Stimulated activated CD8-positive, alpha-beta memory T cell treated with anti-CD3 and anti-CD28 coated beads, Interleukin-4, amount 100 ng/mL, for 1 hour (primary cell): ENCODE measurements at places on chromosomes 4 and X.

GRCh38 chr4:787561-787981 is 38.4 kb downstream of the CPLX1 start:
- no peak for DNase-seq

- no peak for DNase-seq
Measured at GRCh38 chrX:40471965-40472648, 108.7 kb upstream of the ATP6AP2 start.

GRCh38 chrX:72604705-72605104 is 32.1 kb upstream of the HDAC8 start:
- DNase-seq: no peak

- DNase-seq: no peak
Measured at GRCh38 chr4:186915816-186916215, 192.2 kb upstream of the FAT1 start.

DNA sequence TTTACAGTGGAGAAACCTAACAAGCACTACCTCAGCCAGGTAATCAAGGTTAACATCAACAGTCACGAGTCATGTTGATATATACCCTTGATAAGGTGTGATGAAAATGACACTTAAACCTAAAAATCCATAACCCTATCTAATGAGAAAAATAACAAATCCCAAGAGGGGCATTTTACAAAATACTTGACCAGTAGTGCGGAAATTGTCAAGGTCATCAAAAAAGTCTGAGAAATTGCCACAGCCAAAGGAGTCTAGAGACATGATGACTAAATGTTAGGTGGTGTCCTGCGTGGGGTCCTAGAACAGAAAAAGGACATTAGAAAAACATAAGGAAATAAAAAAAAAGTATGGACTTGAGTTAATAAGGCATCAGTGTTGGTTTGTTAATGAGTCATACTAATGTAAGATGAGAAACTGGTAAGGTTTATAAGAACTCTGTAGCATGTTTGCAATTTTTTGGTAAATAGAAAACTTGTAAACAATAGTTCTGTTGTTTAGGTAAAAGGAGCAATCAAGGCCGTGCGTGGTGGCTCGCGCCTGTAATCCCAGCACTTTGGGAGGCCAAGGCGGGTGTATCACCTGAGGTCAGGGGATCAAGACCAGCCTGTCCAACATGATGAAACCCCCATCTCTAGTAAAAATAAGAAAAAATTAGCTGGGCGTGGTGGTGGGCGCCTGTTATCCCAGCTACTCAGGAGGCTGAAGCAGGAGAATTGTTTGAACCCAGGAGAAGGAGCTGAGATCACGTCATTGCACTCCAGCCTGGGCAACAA is 2.9 kb downstream of the RPL36A start:
- DNase-seq: no peak

DNA sequence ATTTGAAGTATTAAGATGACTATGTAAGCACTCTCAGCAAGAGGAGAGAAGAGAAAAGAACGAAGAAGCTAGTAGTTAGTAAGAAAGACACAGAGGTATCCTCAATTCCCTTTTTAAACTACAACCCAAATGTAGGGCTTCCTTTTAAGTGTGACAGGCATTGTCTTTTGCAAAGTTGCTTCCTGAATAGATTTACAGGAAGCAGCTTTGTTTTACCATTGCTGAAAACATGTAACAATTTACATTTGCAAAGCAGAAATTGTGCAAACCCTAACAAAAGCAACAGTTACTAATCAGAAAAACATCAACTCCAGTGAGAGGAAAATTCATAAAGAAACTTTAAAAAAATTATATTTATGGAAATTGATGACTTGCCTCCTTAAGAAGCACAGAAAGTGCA is 96.4 kb downstream of the FAM13A start:
- DNase-seq: no peak

DNA sequence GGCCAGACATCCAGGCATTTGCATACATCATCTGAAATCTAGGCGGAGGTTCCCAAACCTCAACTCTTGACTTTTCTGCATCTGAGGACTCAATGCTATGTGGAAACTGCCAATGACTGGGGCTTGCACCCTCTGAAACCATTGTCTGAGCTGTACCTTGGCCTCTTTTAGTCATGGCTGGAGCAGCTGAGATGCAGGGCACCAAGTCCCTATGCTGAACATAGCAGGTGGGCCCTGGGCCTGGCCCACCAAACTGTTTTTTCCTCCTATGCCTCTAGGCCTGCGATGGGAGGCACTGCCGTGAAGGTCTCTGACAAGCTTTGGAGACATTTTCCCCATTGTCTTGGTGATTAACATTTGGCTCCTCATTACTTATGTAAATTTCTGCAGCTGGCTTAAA is 22.7 kb downstream of the PBDC1 start:
- no peak for DNase-seq

DNA sequence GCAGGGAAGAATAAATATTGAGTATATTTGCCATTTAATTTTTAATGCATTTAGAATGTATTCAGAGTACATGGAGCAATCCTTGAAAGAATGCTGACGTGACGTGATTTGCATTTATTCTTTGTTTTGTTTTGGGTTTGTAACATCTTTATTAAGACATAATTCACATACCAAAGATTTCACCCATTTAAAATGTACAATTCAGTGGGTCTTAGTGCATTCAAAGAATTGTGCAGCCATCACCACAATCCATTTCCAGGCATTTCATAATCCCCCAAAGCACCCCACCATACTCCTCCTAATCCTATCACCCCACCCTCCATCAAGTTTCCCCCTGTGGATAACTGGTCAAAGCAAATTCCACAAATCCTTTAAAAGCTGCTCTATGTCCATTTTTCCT is 87.4 kb downstream of the FAM9B start:
- DNase-seq: no peak

DNA sequence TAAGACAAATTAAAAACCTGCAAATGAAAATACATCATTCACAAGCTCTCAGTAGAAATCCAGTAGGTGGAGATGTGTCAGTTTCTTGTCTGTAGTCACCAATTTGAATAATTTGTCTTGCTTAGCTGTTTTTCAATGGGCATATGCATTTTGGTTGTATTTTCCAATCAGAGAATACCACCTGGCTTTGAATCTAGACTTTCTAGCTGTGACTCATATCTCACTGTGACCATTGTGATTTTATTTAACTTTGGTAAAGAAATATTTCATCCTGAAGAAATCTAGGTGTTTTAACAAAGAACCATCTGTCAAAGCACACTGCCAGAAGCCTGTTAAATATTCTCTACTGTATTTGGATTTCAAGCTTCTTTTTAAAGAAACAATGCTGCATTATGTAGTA is 1650.6 kb upstream of the IGFBP7 start:
- DNase-seq: no peak

GRCh38 chr4:62058571-62058970 is 858.4 kb downstream of the ADGRL3 start:
- DNase-seq: no peak

GRCh38 chrX:49176421-49177326 is 5.0 kb downstream of the PLP2 start:
- no peak for DNase-seq

GRCh38 chrX:56248492-56248891 is 16.3 kb downstream of the KLF8 start:
- DNase-seq: peak; percentile 5

GRCh38 chr4:17717301-17717700 is 64.1 kb downstream of the FAM184B start:
- DNase-seq: no peak

DNA sequence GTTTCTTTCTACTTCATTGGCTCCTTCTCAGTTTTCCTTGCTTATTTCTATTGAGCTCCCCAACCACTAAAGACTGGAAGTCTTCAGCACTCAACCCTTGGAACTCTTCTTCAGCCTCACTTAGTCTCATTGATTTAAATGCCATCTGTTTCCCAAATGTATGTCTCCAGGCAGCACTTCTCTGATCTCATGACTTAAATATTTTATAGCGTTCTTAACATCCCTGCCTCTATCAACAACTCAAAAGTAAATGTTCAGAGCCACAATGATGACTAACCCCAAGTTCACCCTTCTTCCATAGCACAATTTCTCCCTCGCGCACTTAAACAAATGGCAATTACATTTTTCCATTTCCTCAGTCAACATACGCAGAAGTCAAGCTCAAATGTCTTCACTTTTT is 1393.3 kb downstream of the ARAP2 start:
- no peak for DNase-seq

- no peak for DNase-seq
Measured at GRCh38 chrX:38985375-38985774, 184.1 kb downstream of the MID1IP1 start.

- DNase-seq: no peak
Measured at GRCh38 chr4:140154572-140154891, 548 bp upstream of the MAML3 start.

GRCh38 chr4:8400632-8401325 is 39.7 kb downstream of the ACOX3 start:
- no peak for DNase-seq

DNA sequence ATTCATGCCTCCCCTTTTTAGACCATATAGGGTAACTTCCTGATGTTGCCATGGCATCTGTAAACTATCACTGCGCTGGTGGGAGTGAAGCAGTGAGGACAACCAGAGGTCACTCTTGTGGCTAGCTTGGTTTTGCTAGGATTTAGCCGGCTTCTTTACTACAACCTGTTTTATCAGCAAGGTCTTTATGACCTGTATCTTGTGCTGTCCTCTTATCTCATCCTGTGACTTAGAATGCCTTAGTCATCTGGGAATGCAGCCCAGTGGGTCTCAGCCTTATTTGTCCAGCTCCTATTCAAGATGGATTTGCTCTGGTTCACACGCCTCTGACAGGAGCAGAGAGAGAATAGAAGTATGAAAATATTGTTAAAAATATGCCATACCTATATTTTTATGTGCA is 355.7 kb downstream of the ADGRL3 start:
- DNase-seq: no peak

- DNase-seq: no peak
Measured at GRCh38 chr4:107896158-107896645, 35.1 kb upstream of the CYP2U1 start.

- peak; percentile 33 for DNase-seq
Measured at GRCh38 chrX:2696698-2697215, 5.7 kb downstream of the CD99 start.

- DNase-seq: no peak
Measured at GRCh38 chrX:45900766-45901615, 644.2 kb downstream of the ZNF674 start.

GRCh38 chr4:78293348-78293747 is 236.2 kb downstream of the FRAS1 start:
- no peak for DNase-seq

- DNase-seq: no peak
Measured at GRCh38 chr4:79048878-79049277, 109.6 kb upstream of the PAQR3 start.

GRCh38 chr4:90025248-90025647 is 101.9 kb upstream of the CCSER1 start:
- no peak for DNase-seq

DNA sequence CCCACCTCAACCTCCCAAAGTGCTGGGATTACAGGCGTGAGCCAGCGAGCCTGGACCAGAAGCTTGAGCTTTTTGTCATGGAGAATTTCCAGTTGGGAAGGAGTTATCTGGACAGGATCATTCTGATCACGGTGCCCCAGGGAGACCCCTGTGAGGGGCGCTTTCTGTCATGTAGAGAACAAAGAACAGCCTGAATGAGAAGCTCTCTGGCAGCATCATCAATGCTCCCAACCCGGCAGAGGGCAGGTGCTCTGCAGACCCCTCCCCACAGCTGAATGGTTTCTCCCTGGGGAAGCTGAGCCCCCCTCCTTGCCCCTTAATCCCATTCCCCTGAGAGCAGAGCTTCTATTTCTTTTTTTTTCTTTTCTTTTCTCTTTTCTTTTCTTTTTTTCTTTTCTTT is 7.3 kb upstream of the CSF2RA start:
- no peak for DNase-seq

DNA sequence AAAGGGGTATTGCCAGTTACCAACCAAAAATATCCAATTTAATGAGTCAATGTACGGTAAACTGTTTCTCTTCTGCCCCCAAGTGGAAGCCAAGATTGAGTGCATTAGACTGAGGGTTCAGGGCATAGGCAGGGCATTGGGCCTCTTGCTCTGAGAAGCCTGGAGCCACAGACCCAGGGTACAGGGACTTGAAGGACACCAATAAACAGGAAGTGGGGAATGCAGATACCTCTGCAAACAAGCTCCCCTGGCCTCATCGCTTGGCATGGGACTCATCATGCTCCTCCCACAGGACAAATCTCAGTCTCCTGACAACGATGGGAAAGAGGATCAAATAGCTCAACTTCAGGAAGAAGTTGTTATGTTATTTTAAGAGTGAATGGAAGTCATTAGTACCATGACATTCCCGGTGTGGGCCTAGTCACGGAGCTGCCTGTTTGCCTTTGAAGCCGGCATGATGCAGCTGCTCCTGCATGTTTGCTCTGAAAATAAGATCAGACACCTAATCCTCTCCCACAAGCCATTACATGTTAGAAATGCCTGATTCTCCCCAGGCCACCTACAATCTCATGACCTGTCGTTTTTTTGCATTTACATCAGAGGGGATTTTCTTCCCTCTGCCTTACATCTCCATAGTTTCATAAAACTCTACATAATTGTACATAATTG is 224.2 kb downstream of the RCHY1 start:
- no peak for DNase-seq

GRCh38 chr4:45539142-45539814 is 584.6 kb downstream of the GABRG1 start:
- no peak for DNase-seq

GRCh38 chr4:666822-667544 is 7.1 kb downstream of the ATP5ME start:
- DNase-seq: no peak
